ENCODE measurements at places on chromosomes 5 and 9. TPM values are rescaled to one million over a fixed set of nuclear protein-coding genes. Genes with fewer than 3 reads are reported as not detected.

DNA sequence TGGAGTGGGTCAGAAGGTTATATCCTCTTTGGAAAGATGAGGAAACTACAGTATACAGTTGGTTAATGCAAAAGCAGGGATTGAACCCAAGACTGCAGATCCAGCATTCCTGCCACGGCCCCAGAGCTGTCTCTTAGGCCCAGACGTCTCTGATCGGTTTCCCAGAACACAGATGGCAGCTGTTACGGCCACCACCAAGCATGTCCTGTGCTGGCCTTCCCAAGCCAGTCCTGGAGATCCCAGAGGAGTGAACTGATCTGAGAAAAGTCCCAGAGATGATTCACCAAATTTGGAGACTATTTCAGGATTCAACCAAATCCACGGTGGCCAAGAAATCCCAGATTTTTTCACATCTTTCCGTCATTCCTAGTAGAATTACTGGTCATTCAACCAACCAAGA, 20.1 kb downstream of the TNIP1 start:
- no peaks in the 10 kb centered on the region for H3K27me3 ChIP-seq
- no peak overlapping the region for H3K27ac ChIP-seq
- no peak overlapping the region for H3K4me3 ChIP-seq
- DNase-seq = no peak

DNA sequence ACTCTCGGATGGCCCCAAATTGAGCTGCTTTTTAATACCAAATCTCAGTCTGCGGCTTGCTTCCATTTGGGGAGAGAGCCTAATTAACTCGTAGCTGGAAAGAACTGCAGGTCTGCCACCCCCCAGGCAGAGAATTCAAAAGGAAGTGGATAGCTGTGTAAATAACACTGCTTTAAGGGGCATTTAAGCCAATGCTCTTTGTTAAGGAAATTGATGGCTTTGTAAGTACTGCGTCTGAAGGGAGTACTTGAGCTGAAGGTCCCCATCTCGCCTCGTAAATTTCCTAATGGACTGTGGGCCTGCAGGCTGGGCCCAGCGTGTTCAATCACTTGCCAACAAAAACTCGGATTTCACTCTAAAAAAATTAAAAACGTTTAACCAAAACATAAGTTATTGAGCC, 132.7 kb downstream of the PAPPA start:
- H3K36me3 ChIP-seq = no peaks in the 10 kb centered on the region
- H3K27ac ChIP-seq = no peak overlapping the region
- DNase-seq = peak; percentile 68
- H3K4me3 ChIP-seq = no peak overlapping the region

BAAT gene
- total RNA-seq = not detected

GRCh38 chr9:112861155-112861554, 29.5 kb downstream of the SLC46A2 start:
- no peaks in the 10 kb centered on the region for H3K36me3 ChIP-seq
- no peak overlapping the region for H3K4me3 ChIP-seq
- DNase-seq = no peak
- no peaks in the 10 kb centered on the region for H3K27me3 ChIP-seq
- no peaks in the 10 kb centered on the region for H3K4me1 ChIP-seq

Measured in H1 (cell line).